Foreskin melanocyte (primary cell): ENCODE measurements at places on chromosomes 1 and 21.
A peak's percentile ranks its signal among the peaks of the same experiment; 100 is the strongest.

GRCh38 chr1:154865442-154866256 lies 4.4 kb downstream of the KCNN3 start:
- no peak for DNase-seq

- peak; percentile 21 for DNase-seq
These were observed 612.0 kb downstream of the MATN1 start for GRCh38 chr1:30111431-30111830.

DNA sequence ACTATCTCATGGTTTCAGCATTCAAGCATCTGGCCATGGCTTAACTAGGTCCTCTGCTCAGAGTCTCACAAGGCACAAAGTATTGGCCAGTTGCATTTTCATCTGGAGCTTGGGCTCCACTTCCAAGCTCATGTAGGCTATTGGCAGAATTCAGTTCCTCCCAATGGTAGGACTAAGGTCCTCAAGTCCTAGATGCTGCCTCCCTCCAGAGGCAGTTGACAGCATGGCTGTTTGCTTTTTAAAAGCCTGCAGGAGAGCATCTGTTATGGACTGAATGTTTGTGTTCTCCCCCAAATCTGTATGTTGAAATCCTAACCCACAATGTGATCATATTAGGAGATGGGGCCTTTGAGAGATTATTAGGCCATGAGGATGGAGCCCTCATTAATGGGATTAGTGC lies 38.0 kb upstream of the HLX start:
- DNase-seq, result no peak

DNA sequence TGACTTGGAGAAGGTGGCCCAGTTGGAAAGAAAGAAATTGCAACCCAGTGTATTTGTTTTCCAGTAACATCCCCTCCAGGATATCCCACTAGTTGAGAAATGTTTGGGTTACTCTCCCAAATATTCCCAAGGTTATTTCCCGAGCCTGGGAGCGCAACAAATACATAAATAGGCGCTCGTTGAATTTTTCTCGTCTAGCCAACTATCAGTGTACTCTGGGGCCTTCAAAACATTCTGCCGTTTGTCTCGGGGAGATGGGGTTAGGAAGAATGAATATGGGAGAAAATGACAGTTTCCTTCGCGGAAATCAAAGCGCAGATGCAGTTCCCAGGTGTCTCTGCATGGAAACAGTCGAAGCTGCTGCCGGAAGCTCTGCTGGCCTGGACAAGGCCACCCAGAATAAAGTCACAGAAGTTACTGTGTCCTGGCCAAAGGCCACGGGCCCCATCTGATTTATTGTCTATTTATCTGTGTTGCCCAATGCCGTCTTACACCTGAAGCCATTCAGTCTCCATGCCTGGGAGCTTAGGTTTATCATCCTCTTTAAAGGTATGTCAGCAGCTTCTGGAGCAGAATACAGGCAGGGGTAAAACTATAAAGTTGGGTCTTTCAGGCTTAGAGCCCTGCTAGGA lies 1.0 kb downstream of the C1orf115 start:
- DNase-seq, result no peak
